ENCODE measurements at places on chromosomes 16 and 17.

- no peak for DNase-seq
Observed at GRCh38 chr16:86232496-86232895, 277.8 kb upstream of the FOXF1 start.

GRCh38 chr17:64527914-64528313, 21.1 kb downstream of the CEP95 start:
- DNase-seq = no peak

GRCh38 chr16:58421059-58421458, 28.8 kb downstream of the GINS3 start:
- DNase-seq = no peak

DNA sequence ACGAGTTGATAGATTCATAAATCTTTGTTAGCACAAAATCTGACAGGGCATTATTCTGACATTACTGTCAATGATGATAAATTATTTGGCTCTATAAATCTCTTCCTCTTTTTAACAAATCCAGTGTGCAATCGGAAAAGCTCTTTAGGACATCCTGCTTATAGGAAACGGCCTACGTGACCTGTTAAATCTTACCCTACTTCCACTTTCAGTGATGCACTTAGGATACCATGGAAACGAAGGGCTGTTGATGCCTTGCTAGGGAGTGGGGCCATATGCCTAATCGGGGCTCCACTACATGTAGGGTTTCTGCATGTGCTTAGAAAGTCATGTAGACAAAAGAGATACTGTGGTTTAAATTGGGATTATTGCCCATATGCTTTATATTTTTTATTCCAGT, 27.2 kb downstream of the ZNF594 start:
- peak; percentile 43 for DNase-seq

DNA sequence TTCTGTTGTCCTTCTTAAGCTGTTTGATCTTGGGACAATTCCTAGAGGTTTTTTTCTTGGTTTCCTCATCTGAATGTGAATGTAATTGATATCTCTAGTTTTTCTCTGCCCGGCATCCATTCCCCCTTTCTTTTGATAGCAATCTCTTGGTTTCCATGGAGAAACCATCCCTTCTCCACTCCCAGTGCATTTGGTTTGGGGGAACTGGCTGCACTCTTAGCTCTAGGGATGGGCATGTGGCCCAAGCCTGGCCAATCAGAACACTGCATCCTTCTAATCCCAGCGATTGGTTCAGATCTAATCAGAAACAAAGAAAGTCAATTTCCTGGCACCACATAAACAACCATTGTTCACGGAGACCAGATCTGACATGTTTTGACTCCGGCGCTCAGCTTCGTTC, 45.1 kb downstream of the IRX3 start:
- no peak for DNase-seq

GRCh38 chr17:81991684-81992305, 14.4 kb downstream of the ASPSCR1 start:
- no peak for DNase-seq

DNA sequence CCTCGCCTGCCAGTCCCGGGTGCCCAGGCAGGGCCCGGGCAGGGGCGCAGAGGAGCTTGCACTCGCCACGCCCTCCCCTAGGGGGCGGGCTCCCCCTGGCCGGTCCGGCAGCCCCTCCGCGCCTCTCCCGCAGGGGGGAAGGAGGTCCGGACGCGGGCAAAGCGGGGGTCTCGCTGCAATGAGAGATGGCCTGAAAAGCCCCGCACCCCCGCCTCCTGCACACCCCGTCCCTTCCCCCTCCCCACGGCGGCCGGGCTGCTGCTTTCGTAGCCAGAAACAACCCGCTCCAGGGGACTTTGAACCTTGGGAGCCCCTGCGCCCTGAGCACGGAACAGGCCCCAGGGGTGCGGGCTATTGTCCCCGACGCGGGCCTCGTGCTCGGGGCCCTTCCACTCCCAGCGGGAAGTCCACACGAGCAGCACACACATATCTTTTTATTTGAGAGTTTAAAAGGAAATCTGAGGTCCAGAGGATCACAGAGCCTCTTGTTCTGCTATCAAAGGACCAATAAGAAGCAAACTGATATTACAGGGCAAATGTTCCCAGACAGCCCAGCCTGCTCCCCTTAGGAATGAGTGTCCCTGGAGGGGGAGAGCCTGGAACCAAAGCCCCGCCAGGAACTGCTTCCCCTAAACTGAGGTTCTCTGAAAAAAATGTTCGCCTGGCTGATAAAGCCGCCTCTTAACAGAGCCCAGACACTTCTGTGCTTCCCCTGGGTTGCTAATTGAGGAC, 5.8 kb upstream of the CBX4 start:
- peak; percentile 60 for DNase-seq

DNA sequence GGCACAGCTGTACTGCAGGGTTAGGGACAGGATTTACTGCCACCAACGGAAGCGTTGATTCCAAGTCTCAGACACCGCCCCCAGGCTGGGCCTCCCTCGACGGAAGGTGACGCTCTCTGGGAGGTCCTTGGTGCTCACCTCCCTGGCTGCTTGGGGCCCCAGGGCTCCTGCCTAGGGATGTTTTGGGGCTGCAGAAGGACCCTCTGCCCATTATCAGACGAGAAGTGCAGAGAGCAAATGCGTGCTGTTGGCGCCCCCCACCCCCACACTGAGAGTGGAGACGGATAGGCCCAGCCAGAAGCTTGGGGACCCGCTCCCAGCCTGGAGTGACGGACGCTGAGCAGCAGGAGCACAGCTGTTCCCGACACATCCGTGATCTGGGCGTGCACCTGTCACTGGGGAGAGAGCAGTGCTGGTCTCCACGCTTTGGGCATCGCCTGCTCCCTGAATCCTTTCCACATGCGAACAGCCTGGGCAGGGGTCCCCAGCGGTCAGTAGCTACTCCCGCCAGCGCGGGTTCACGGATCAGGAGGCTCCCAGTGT, 5.1 kb upstream of the SOX8 start:
- DNase-seq = no peak

- no peak for DNase-seq
Observed at GRCh38 chr17:82568997-82569393, 49.5 kb downstream of the FOXK2 start.
